ENCODE measurements at places on chromosomes 2 and 18.

DNA sequence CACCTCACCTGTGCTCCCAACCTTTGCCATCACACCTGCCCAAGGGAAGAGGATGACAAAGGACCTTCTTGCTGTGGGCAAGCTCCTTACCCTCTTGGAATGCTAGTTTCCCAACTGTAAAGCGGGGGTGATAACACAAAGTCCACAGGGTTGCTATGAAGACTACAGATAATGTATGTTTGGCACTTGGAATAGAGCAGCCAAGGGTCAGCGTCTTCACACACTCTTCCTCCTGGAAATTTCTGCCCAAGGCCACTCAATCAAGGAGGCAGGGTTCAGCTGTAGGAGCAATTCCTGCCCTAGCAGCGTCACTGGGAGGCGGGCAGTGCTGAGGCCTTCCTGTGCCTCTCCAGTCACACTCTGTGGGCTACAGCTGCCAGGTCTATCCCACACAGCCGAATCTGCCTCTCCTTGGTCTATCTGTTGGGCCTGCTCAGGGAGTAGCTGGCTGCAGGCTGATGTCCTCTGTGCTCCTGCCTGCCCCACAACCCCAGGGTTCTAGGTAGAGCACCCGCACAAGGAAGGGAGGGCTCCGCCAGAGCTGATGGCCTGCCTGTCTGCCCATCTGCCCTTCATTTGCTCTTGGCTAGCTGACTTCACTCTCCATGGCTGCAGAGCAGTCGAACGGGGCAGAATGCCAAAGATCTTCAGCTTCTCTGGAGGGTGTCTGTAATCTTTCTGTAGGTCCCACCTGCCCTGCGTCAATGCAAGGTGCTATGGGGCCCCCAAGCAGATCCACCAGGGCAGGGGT lies 91.9 kb downstream of the MRO start:
- no peak for DNase-seq

GRCh38 chr2:25389161-25389560 lies 47.4 kb upstream of the DNMT3A start:
- DNase-seq: no peak

DNA sequence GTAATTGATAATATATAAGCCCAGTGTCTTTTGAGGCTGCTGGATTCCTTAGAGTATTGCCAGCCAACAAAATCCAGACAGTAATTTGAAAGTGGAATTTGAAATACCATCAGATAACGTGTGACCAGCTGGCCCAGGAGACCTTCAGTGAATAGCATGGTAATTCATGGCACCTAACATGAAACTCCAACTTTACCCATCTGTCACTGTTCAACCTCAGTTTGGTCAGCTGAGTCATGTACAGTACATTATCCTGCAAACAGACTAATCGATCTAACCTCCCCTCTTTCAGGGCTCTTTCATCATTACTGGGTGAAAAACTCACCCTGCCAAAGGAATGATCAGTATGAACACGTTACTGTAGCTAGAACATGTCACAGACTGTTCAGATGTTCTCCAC lies 230.6 kb downstream of the DOK6 start:
- DNase-seq: no peak

GRCh38 chr2:30155889-30156658 lies 9.3 kb downstream of the YPEL5 start:
- DNase-seq: no peak

- DNase-seq: no peak
Observed at GRCh38 chr2:23669413-23670244, 257.3 kb downstream of the ATAD2B start.

- DNase-seq: no peak
Observed at GRCh38 chr2:233354500-233354924, 218 bp downstream of the DGKD start.

DNA sequence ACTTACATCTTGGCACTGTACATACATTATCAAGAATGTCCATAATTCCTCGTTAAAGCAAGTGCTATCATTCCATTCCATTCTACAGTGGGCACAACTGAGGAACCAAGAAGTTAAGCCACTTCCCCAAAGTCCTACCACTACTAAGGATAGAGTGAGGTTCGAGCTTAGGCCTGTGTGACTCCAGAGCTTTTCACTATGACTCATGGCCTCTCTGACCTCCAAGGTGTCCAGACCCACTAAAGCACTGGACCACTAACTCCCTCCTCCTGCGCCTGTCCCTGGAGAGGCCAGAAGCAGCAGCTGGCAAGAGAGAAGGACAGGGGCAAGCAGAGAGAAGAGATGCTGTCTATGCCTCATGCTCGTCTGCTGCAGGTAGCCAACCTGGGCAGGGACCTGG lies 117.0 kb downstream of the ZBTB7C start:
- DNase-seq: no peak

GRCh38 chr2:129267559-129267958 lies 711.9 kb upstream of the RAB6C start:
- DNase-seq: no peak

GRCh38 chr18:32881009-32881408 lies 108.2 kb upstream of the KLHL14 start:
- no peak for DNase-seq

DNA sequence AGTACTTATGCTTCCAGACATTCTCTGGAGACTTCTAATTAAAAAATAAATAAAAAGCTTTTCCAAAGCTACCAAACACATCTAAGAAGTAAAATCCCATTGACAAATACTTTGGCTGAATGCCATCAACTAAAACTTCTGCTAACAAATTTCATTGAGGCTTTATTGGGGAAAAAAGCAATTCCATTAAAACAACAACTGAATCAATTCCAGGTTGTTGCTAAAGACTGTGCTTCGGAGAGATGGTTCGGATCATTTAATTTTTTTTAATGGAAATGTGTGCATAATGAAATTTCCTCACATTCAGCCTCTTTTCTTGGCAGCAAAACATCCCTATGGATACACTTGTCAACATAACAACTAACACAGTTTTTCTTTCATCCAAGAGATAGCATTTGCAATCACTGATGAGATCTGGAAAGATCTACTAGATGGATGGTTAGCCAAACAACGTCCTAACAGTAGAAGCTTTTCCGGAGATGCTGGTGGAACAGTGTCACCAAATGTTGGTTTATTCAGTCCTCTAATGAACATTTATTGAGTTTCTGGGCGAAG lies 446.1 kb upstream of the FAM98A start:
- DNase-seq: no peak

DNA sequence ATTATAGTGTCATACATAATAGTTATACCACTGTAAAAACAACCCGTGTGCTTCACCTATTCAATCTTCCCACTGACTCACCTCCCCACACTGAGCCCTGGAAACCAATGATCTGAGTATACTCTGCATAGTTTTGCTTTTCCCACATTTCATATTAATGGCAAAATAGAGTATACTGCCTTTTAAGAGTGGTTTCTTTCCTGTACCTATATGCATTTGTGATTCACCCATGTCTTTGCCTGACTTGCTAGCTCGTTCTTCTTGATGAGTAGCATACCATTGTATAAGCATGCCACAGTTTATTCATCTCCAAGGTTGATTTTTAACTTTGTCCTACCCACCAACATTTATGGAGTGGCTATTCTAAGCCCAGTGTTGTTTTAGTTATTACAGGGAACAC lies 686.4 kb downstream of the PLCL1 start:
- DNase-seq: no peak

DNA sequence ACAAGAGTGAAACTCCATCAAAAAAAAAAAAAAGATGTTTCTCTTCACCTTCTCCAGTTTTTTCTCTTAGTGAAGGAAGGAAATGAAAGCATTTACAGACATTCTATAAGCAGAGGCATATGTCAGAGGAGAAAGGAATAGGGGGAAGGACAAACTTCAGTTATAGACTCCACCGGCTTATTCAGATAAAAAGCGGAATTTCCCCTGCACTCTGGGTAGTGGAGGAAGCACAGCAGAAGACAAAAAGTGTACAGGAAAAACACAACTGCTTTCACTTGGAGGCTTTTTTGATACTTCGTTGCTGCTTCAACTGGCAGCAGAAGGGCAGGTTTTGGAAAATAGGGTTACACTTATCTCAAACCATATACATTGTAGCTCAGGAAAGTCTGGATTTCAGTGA lies 3.2 kb upstream of the MGAT4A start:
- no peak for DNase-seq

GRCh38 chr2:74515271-74515980 lies 1.2 kb downstream of the TLX2 start:
- no peak for DNase-seq

DNA sequence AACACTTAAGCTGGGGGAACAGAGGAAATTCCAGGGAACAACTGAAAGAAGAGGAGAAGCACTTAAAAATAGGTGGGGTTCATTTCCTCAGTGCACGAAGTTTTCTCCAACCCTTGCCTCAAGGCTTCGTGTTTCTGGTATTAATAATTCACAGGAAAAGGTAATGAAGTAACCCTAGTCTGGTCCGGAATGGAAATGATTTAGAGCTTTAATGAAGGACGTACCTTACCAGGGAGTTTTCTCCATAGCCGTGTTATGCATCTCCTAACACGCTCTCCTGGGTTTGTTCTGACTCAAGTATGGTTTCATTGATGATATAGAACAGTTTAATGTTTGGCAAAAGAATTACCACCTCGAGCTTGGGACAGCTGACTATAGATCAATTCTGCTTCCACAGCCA lies 214.2 kb downstream of the MTX2 start:
- no peak for DNase-seq

GRCh38 chr2:219613461-219614070 lies 13.9 kb upstream of the SLC4A3 start:
- DNase-seq: no peak

DNA sequence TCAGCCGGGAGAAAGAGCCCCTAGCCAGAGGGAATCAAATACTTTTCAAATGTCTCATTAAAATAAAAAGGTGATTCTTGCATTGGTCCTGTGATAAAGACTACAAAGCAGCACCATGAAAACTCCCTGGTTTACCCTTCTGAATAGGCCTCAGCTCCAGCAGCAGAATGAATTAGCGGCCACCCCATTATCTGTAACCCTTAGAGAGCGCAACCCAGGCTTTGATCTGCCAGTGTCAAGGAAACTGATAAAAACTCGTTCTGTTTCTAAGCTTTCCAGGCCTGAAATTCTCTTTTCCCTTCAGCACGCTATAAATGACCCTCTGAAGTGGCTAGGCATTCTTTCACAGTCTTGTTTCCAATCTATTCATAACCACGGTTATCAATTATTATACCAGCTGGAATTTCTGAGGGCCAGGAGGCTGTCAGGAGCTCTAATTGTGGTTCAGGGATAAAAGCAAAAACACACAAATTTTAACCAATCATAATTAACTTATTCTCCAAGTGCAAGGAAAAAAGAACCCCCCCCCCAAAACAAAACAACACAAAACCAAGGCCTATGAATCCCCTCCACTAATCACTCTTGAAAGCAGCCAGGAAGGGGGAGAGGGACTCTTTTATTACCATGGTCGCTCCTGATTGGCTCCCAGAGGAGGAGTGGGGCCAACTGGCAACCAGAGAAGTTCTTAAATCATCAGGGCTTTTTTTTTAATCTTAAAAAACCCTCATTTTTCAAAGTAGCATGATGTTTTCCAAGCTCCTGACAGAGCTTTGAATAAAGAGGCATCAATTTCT lies 258.9 kb downstream of the CYRIA start:
- no peak for DNase-seq

- no peak for DNase-seq
Observed at GRCh38 chr2:240431661-240432424, 3.6 kb upstream of the GPC1 start.

DNA sequence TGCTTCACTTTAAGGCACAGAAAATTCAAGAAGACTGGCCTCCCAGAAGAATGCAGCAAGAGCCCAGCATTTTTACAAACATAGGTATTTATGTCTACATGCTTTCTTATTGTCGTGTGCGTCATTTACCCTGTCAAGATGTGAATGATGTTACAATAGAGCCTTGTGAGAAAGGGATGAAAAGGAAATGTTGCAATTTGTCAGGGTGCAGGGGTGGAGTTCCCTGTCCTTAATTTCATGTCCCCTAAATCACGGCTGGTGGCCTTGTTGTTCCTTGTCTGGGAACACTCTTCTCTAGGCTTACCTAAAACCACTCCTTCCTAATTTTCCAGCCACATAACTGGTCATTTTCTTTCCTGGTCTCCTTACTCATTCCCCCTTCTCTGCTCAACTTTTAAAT lies 194.2 kb downstream of the TXNL1 start:
- DNase-seq: no peak

DNA sequence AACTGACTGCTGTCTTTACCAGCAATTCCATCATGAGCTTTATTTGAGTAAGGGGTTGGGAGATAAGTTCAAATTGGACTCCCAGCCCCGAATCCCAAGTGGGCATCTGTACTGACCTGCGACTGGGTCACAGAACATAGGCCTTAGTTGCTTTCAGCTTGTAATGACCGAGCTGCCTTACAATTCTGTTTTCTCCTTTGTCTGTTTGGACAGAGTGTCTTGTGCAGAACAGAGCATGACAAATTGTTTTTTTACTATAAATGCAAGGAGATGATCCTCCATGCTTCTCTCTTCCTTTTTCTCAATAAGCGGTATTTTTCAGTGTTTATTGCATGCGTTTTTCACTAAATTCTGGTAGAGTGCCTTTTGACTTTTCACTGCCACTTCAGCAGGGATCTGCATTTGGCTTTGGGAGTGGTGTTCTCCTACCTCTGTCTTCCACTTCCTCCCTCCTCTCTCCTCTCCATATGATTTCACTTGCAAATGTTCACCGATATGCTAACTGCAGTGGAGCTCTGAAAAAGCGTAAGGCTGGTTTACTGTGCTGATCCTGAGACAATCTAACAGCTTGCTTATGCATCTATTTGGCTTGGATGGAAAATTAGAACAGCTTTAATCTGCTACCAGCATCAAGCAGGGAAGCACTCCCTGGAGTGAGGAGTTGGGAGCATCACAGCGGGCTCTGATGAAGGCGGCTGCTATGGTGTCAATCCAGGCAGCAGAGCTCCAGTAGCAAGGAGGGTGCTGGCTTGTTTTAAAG lies 158.8 kb upstream of the SMIM21 start:
- DNase-seq: no peak

DNA sequence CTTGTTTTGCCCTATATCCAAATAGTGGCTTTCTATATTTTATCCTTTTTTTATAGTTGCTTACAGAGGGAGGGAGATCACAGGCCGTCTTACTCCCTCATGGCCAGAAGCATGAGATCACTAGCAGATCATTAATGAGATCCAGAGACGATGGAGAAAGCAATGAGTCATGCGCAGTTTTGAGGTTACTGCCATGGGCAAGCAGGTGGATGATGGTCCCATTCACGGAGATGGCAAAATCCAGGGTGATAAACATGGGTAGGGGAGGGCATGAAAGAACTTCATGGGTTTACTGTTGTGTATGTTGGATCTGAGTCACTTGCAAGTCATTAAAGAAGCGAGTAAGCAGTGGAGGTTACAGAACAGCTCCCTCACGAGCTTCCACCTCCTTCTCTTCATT lies 60.4 kb downstream of the C18orf63 start:
- no peak for DNase-seq

- no peak for DNase-seq
Observed at GRCh38 chr2:201987426-201987825, 46.2 kb upstream of the FZD7 start.

- no peak for DNase-seq
Observed at GRCh38 chr2:18425210-18425703, 135.2 kb downstream of the RDH14 start.

GRCh38 chr2:127542231-127542630 lies 6.7 kb downstream of the MYO7B start:
- peak; percentile 20 for DNase-seq

Data from PC-9 (cell line).